ENCODE measurements at places on chromosomes 4 and X.
A peak's percentile ranks its signal among the peaks of the same experiment; 100 is the strongest.

DNA sequence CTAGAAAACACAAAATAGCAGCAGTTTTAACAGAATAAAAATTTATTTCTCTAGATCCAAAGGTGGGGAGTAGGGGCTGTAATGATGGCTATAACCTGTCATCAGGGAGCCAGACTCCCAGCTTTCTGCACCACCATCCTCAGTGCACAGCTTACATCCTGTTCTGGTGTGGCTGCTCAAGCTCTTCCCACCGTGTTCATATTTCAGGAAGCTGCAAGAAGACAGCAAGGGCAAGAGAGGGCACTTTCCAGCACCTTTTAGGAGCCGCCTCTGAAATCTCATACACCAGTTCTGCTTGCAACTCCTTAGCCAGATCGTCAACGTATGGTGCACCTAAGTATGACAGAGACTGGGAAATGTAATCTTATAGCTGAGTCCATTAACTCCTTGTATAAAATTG lies 253.7 kb downstream of the CENPC start:
- no peak for DNase-seq

DNA sequence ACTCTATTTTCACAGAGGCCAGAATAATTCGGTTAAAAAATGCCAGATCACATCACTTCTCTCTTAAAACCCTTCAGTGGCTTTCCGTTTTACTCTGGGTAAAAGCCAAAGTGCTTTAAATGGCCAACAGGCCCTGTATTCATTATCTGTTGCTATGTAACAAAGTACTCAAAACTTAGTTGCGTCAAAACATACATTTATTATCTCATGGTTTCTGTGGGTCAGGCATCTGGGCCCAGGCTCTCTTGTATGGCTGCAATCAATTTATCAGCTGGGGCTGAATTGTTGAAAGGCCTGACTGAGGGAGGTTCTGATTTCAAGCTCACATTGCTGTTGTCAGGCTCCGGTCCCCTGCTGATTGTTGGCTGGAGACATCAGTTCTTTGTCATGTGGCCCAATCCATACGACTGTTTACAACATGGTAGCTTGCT lies 72.7 kb upstream of the H2AZ1 start:
- DNase-seq: peak; percentile 24

GRCh38 chrX:114976292-114976691 lies 41.1 kb downstream of the IL13RA2 start:
- peak; percentile 27 for DNase-seq

- no peak for DNase-seq
These were observed 74.9 kb downstream of the METTL14 start for GRCh38 chr4:118760092-118760491.

GRCh38 chrX:13721819-13722519 lies 12.5 kb downstream of the TRAPPC2 start:
- DNase-seq: peak; percentile 39
